Motor neuron (in vitro differentiated cells): ENCODE measurements at places on chromosomes 7 and 10. TPM values are rescaled to one million over a fixed set of nuclear protein-coding genes. Genes with fewer than 3 reads are reported as not detected.

Gene CALN1
- total RNA-seq: 0.05 TPM in 2 replicates

GRCh38 chr10:73163096-73163495 lies 4.7 kb downstream of the ECD start:
- ATAC-seq: no peak

GRCh38 chr10:101379663-101380352 lies 25.8 kb downstream of the BTRC start:
- no peak for ATAC-seq

DNA sequence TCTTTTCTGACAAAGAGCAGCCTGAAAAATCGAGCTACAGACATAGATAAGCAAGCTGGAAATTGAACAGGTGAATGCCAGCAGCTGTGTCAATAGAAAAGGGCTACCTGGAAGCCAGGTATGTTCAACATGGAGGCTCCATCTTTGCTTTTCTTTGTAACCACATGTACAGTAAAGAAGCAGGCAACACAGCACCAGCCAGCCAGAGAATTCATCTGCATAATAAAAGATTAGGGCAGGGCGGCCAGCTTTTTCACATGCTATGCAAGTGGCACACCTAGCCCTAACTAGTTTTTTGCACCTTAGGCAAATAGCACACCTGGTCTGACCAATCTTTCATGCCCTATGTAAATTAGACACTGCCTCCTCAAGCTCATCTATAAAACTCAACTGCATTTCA lies 25.7 kb downstream of the COG5 start:
- ATAC-seq: no peak

DNA sequence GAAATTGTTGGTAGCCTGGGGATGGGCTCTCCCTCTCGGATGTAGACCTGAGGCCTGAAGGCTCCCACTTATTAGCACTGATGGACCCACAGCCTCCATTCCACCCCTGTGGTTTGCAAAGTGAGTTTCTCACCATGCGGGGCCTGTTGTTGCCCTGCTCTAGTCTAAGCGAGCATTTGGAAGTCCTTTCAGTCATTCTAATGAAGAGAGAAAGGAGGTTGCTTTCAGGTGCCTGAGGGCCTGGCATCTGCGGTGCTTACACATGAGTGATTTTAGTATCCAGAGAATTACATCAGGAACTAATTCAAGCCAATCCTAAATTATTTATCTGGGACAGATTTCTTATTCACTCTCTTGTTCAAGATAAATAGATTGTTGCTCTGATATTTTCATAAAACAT lies 61.6 kb downstream of the NAMPT start:
- no peak for ATAC-seq
